BJ (cell line): ENCODE measurements at places on chromosomes 7 and 10. TPM values are rescaled to one million over a fixed set of nuclear protein-coding genes. Genes with fewer than 3 reads are reported as not detected.
A peak's percentile ranks its signal among the peaks of the same experiment; 100 is the strongest.

The NRP1 gene
- polyA plus RNA-seq = 141 and 165 TPM in 2 replicates

The BAIAP2L1 gene
- 8.8 and 11.4 TPM in 2 replicates for polyA plus RNA-seq

DNA sequence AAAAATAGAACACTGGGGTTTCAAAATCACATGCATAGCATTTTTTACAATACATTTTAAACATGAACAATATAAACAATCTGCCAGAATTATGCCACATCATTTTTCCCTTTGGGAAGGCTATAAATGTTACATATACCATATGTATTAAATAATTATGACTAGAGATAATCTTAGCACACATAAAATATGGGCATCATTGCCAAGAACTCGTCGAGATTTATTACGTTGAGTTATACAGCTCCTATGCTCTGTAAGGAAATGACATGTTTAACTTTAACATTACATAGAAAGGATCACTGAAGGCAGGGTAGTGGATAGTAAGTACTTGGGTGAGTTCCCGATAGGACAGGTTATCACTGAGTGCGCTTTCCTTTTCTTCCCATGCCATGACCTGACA is 267.8 kb downstream of the PARD3 start:
- no peak for DNase-seq

DNA sequence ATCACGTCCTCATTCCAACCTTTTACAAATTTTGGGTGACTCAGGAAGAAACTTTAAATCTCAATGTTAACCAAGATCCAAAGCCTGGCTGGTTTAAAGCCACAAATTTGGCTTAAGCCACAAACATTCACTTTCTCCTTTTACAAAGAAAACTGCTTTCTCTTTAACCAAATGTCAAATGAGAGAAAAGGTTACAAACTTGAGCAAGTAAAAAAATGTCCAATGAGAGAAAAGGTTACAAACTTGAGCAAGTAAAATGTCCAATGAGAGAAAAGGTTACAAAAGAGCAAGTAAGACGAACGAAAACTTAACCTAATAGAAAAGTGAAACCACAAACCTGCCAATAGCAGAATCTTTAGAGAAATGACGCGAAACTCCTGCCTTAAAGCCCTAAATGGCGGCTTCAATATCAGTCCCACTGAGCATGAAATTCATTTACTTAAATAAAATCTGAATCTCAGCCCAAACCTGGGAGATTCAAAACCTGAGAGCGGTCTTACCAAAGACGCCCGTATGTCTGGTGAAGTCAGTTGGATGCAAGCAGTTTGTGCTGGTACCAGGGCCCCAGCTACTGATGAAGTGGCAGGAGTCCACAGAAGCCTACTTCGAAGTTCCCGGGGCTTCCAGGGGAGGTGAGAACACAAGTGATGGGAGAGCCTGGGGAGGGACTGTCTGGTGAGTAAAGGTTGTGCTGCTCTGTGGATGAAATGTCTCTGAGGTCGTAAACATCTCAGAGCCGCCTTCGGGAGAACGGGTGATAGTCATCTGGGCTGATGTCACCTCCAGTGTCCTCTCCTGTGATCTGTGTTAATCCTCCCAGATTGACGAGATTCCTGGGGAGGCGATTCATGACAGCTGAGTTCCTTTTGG is 74.6 kb downstream of the PAXIP1 start:
- DNase-seq = peak; percentile 92

- DNase-seq = no peak
These were observed 35.2 kb downstream of the MGAM start for GRCh38 chr7:142030848-142031247.
